ENCODE measurements at places on chromosomes 11 and 22.

DNA sequence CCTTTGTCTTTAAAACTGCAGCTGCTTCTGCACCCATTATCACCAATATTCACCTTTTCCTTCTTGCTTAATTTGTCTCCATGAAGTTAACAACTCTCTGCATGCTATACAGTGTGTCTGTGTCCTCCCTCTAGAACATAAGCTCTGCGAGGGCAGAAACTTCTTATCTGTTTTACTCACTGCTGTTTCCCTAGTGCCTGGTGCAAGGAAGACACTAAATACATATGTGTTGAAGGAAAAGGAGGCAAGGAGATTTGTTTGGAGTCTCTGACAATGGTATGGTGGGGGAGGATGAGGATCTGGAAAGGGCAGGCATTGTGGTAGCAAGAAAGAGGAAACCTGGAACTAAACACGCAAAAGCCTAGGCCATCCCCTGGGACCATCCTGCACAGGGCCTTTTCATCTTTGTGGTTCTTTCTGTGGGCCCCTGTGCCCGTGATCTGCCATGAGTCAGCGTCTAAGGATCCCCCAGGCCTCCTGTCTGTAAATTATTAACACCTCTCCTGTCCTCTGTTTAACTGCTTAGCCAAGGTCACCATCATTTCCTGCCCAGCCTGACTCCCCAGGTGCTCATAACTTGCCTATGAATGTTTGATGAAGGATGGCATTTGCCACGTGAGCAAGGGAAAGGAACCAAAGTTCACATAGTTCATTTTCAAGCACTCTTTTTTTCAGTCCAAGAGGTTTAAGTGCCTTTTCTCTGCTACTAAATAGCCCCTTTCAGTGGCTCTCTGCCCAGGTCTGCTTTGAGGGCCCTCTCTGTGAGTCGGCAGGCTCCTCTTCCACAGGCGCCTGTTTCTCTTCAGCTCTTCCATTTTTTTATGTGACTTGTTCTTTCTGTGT, 131.1 kb downstream of the RASSF10 start:
- no peak for DNase-seq

GRCh38 chr11:87281496-87281895, 243.8 kb downstream of the TMEM135 start:
- DNase-seq, result no peak

GRCh38 chr11:22670830-22671229, 4.4 kb downstream of the GAS2 start:
- DNase-seq, result no peak

DNA sequence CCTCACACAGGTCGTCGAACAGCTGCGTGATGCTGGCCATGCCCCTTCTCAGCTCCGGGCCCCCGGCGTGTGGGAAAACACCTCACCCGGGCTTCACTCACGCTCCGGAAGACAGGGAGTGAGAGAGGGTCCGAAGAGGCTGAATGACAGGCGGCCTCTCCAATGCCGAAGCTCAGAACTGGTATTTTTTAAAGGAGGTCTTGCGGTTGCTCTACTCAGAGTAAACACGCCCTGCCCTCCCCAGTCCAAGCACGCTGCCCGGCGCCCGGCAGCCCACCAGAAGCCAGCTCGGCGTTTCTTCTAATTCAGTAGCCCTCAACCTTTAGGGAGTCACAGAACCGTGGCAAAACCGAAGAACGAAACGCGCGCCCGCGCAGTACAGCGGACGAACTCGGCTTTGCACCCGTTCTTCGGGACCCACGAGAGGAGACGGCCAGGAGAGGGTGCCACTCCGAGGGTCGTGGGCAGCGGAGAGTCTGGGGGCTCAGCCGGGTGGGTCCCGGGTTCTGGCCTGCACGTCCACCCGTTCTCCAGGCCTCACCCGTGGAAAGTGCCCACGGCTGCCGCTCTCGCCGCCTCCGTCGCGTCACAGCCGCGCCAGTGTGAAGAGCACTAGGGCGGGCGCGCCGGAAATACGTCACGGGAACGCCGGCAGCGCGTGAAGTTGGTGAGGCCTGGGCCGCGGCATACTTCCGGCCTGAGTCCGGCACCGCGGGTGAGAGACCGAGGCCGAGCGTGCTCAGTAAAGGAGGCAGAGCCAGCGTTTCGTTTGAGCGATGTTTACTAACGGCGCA, at the start of gene TUBGCP6:
Gene TUBGCP6 (minus strand): TSS at position 604 of the 794 bp plus-strand sequence. CDS start 564 bp downstream, at position 40.
- DNase-seq, result peak; percentile 91

DNA sequence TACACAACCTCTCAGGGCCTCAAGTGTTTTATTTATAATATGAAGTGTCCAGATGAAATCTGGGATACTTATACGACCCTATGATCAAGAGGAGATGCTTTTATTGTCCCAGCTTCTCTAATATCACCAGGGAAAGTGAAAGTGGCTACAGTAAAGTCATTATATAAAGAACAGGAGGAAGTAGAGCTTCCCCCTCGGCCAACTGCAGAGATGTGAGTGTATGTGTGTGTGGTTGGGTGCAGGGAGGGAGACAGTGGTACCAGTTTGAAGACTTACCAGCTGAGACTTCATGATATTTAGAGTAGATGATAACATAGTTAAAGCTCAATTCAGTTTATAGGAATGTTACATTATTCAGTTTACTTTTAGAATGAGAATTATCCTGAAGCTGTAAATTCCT, 373.6 kb upstream of the DDI1 start:
- DNase-seq, result no peak

DNA sequence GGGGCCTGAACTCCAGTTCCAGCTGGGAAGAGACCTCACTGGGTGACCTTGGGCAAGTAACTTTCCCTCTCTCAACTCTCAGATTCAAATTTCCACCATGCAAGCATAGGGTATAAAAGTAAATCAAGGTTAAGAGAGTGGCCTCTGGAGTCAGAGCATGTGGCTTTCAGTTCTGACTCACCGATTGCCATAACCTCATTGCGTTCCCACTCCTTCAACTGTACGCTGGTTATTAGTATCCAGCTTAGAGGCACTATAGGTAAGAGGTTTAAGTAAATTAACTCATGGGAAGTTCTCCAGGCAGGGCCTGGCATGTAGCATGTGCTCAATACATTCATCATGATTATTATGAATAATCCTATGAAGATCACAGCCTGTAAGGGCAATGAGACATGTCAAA, 88.3 kb downstream of the FBXO7 start:
- DNase-seq, result no peak

DNA sequence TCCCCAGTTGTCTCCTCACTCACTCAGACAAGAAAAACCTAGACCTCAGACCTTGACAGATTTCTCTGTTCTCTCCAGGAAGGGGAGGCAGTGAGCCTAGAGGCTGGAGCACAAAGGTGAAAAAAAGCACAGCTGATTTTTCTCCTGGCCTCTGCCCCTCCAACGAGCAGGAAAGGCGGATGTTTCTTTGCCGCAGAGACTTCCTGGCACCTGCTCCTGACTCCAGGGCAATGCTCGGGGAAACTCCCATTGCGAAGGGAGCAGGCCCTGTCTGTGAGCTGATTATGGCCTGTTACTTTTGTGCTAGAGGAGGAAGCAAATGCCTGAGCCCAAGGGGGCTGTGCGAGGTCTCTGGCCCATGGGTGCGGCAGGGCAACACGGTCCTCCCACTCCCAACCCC, 25.4 kb downstream of the MS4A10 start:
- DNase-seq, result no peak

DNA sequence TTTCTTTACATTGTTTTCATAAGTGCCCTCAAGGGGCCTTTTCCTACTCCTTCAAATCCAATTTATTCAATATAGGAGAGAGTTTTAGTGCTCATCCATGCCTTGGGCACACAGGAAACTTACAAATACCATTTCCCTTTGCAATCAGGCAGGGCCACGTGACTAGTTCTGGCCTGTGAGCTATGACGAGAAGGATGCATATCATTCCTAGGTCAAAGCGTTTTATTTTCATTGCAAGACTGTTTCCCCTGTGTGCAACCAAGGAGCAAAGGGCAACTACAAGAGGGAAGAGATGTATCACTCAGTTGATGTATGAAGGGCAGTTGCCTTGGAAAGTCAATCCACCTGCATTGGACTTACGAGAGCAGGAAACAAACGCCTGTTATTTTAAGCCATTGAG, 1.9 kb upstream of the TRAF6 start:
- DNase-seq, result no peak

DNA sequence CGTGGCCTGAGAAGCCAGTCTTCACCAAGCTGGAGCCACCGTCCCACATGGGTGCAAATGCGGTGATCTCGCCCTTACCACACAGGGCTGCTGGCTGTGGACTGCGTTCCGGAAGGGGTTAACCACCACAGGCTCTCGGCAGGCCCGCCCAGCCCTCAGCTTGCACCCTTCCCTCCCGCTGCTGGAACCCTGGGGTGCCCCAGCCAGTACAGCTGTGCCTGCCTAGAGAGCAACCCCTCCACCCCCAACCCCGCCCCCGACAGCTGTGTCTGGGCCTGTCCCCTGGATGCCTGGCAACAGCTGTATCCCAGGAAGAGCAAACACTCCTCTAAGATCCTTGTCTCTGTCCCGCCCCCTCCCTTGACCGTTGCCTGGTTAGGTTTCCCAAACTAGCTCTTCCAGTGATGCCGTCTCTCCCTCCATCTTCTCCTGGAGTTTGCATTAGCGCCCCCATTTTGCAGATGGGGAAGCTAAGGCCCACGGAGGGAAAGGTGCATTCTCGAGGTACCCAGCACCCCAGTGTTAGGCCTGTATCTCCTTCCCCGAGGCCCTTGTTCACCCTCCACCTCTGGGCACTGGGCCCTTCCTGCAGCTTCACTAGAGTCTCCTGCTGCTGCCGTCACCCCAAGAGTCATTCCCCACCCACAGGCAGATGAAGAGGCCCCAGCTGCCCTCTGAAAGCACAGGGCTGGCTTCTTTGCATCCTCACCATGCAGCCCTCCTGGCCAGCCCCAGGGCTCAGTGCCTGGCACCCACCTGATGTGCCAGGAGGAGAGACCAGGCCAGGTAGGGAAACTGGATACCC, 12.6 kb upstream of the COX8A start:
- no peak for DNase-seq

- DNase-seq, result no peak
Observed at GRCh38 chr11:12286606-12287005, 90.8 kb upstream of the PARVA start.

- DNase-seq, result no peak
Observed at GRCh38 chr22:36244522-36245391, 5.4 kb upstream of the APOL2 start.

- DNase-seq, result no peak
Observed at GRCh38 chr22:36536717-36537116, 7.8 kb upstream of the EIF3D start.

GRCh38 chr11:2382936-2383851, 6.1 kb downstream of the CD81 start:
- no peak for DNase-seq

DNA sequence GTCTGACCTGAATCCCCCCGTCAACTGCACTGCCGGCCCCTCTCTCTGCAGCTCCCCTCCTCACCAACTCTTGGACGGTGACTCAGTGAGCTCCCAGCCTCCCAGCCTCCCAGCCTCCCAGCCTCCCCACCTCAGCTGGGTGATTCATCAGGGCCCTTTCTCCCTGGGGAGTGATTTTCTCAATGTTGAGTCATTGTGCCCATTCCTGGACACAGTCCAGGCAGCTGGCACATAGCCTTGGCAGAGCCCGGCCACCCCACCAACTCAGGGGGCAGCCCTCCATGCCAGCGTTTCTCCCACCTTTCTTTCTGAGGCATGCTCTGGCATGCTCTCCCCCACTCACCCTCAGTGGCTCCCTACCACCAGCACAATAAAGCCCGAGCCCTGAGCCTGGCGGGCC, 30.7 kb downstream of the PDE2A start:
- DNase-seq, result no peak

- DNase-seq, result no peak
Observed at GRCh38 chr11:130171534-130171933, 12.0 kb downstream of the ST14 start.

GRCh38 chr11:65274735-65275682, 13.2 kb downstream of the POLA2 start:
- DNase-seq, result no peak

DNA sequence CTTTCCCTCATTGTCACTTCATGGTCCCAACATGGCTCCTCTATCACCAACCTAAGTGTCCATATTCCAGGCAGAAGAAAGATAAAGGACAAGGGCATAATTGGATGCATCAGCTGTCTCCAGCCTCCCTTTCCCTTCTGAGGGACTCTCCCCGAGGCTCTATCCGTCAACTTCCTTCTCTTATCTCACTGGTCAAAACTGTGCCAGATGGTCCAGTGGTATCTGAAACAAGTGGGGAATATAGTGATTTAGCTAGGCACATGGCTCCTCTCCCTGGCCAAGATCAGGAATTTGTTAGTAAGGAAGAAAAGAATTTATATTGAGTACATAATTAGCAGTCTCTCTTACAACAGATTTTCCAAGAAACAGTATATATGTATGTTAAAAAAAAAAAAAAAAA, 12.6 kb upstream of the SPON1 start:
- DNase-seq, result no peak

DNA sequence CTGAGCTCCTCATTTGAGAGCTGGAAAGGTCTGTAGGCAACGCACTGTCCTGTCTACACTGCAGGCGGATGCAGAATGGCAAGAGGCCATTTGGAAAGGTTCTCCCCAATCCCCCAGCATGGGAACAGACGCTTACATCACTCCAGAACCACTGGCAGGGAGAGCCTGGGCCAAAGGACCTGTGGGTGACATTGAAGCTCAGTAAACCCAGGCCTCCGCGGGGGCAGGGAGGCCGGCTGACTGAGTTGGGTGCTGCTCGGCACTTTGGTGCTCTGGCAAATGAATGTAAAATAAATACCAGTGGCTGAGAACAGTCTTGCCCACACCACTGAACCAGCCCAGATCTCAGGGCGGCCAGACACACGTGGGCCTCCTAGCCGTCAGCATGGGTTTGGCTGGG, 22.4 kb downstream of the TOM1 start:
- DNase-seq, result no peak

DNA sequence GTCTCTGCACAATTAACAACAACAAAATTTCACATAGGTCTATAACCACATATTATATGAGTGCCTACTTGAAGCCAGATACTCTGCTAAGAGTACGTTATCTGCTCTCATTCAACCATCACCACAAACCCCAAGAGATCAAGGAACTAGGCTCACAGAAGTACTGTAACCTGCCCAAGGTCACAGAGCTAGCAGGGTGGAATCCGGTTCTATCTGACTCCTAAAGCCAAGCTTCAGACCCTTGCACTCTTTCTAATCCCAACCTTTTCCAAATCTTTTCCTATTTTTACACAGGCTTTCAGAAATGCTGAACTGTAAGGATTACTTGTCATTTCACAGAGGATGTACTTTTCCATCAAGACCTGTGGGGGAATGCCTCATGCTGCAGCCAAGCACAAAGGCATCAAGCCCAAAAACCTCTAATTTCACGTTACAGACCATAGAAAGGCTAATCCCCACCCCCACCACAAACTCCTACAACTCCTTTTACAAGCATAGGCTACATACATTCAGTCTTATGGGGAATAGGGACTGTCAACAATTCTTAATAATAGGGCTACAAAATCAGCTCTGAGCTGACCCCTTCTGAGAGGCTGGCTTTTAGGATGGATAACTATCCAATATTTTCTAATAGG, 927 bp downstream of the PRCP start:
- DNase-seq, result no peak

DNA sequence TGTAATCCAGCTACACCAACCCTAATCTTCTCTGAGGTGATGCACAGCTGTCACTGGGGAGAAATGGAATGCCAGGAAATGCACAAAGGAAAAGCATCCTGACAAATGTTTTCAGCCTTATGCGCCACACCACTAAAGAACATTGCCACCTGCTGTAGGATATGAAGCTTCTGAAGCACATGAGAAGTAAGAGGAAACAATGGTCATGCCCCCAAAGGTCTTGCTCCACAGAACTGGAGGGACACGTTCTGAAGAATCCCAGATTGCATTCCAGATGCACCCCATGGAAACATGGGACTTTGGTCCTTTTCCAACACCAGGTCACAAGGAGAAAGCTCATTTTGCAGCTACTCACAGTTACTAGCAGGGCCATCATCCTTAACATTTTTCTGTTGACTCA, 48.7 kb upstream of the ZBED5 start:
- DNase-seq, result no peak

GRCh38 chr11:107446822-107447431, 10.7 kb downstream of the CWF19L2 start:
- DNase-seq, result no peak

Measured in stimulated activated naive CD4-positive, alpha-beta T cell treated with Interleukin-2 at 50 U/mL for 16 hours (primary cell).